GM04503 (cell line): ENCODE measurements at places on chromosomes 7 and 10.

- no peak for DNase-seq
These were observed 224.2 kb downstream of the XPNPEP1 start for GRCh38 chr10:109698882-109699664.

DNA sequence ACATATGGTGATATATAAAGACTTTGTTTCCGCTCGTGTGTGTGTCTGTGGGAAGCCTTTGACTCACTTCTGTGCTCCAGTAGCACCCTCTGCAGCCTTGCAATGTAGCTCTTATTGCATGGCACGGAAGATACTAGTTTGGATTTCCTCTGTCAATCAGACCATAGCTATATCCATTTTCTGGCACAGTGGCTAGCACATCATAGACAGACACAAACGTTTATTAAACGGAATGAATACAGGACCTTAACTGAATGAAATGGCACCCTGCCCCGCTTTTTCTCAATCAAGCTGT lies 124.0 kb upstream of the PTPN20 start:
- DNase-seq: peak; percentile 32

DNA sequence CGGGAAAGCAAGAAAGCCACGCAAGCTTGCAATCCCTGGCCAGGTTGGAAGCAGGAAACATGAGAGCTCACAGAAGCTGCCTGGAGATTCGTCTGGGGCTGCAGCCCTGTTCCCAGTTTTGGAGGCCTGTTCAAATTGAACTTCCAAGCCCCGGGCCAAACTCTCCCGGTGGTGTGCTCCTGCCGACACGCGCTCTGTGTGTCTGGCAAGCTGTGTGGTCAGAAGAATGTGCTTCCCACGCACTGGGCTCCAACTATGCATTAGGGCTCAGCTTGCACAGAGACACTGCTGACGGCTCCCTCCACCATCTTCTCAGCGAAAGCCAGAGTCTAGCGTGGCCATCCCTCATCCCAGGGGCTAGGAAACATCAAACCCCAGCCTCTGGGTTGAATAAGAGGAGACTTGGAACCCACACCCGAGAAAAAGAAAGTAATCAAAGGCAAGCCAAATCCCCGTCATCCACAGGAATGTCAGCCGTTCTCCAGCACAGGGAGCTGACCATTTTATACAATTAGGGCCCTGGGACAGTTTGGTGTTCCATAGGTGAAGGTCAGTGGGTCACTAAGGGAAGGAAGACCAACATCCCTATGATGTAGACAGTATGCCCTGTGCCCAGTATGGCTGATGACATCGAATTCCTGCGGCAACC lies 107.2 kb downstream of the FGFR2 start:
- DNase-seq: no peak

- no peak for DNase-seq
These were observed 56.3 kb upstream of the USP6NL start for GRCh38 chr10:11667756-11668155.

DNA sequence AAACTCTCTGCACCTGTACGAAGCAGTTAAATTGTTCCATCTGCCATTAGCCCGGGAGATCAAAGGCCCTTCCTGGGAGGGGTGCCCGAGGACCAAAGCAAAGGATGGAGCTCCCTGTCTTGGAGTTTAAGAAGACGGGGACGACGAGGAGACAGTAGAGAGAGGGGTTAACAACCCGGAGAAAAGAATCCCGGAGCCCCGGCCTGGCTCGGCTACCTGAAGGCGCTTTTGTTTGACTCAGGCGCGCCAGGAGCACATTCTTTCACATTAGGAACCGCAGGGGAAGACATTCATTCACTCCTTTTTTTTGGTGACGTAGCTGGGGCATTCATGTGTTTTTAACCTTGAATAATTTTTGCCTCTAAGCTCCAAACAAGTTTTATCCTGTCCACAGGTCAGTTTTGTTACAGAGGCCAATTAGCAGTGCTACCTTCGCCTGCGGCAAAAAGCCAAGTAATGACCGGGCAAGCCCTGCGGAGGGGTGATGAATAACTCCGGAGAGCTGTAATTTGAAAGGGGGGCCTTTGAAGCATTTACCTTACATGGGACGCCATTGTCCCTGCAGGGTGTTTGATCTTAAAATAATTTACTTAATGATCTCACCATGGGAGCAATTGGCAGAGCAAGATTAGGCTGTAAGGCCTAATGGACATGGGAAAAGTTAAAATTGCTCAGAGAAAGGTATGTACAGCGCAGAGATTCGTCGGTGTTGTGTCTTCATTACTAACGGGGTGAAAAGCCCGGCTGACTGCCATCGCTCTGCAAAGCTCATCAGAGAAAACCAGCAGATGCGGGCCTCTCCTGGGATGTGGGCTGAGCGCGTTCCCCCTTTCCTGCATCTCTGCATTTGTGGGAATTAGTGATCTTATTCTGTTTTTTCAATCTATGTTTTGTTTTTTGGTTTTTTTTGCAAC lies 258.0 kb upstream of the SP4 start:
- DNase-seq: no peak

DNA sequence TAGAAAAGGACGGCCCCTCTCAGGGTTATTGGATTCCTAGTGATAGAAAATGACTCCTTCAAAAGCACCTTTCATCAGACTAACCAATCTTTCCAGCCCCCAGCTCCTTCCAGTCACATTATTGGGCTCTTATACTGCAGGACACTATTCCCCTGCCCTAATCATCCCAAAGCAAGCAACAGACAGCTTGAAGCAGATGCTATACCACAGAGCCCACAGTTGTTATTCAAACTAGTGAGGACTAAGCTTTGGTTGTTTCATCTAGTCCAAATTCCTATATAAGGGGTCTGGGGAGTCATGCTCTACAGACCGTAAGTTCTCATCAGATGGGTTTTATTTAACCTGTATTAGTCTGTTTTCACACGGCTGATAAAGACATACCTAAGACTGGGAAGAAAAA lies 24.5 kb downstream of the ZC3HAV1L start:
- DNase-seq: no peak
